ENCODE measurements at places on chromosomes 7 and 10.

GRCh38 chr10:97964748-97965147 is 65.7 kb downstream of the CRTAC1 start:
- DNase-seq = no peak

GRCh38 chr10:51759896-51760534 is 60.6 kb upstream of the CSTF2T start:
- DNase-seq = no peak

- no peak for DNase-seq
These were observed 125.5 kb downstream of the CLEC2L start for GRCh38 chr7:139648941-139649425.

- DNase-seq = no peak
These were observed 191.9 kb downstream of the CDK14 start for GRCh38 chr7:90788052-90788451.

GRCh38 chr7:57482-58255 is 134.7 kb upstream of the FAM20C start:
- DNase-seq = no peak

DNA sequence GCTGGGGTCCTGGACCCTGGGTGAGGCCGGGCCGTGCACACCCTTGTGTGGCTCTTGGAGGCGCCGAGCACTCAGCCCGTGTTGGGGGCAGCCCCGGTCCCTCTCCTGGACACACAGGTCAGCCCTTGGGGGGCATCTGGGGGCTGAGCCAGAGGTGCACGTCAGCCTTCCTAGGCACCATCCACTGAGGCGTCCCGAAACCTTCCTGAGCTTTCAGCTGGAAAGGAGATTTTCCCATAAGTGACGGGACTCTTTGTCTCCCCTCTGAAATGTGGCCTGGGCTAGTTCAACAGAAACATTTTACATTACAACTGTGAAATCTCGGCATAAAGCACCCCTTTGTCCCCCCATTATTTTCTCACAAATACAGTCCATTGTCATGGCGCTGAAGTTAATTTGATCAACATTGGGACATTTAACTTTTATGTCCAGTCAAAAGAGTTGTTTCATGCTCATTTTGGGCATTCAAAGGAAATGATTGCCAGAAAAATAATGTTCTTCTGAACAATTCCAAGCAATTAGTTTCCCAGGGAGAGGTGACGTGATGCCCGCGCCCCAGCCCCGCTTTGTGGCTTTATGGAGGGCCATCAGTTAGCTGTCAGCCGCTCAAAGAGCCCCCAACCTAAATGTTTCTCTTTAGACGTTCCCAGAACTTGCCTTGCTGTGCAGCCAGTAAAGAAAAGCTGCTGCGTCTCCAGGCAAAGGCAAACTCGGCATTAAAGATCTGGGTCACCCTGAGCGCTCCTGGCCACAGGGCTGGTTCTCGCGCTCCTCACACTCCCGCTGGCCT is 70.8 kb downstream of the NKX6-2 start:
- DNase-seq = no peak

DNA sequence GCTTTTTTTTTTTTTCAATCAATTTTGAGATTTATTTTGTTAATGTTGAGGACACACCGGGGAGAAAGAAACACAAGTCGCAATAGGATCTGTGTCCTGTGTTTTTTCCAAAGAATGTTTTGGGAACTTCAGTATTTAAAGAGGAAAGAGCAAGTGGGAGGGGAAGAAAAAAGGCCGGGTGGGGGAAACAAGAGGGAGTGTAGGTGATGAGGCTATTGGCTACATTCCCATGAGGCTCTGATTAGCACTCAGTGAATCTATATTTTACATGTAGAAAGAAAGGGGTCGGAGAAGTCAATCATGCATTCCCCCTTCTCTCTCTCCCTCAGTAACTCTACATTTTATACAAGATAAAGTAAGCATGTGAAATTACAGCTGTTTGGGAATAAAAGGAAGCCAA is 4.1 kb downstream of the ZNF680 start:
- no peak for DNase-seq

GRCh38 chr7:33832271-33832721 is 73.0 kb upstream of the BMPER start:
- no peak for DNase-seq

- DNase-seq = no peak
These were observed 181.6 kb upstream of the NEBL start for GRCh38 chr10:21078410-21079329.

DNA sequence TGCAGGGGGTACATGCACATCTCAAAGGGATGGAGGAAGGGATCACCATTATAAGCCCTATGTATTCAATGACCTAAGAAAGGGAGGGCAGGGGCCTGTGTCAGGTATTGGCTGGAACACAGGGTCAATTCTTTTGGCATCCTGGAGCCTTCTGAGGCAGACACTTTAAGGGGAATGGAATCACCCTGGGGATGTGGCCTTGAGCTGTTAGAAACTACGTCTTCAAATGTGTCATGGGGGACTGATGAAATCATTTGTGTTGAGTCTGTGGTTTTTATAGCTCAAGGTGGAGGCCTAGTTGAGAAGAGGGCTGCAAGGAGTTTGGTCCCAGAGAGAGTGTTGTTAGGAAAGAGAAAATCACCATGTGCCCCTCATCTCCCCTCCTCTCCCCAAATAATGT is 206.1 kb upstream of the CELF2 start:
- no peak for DNase-seq

DNA sequence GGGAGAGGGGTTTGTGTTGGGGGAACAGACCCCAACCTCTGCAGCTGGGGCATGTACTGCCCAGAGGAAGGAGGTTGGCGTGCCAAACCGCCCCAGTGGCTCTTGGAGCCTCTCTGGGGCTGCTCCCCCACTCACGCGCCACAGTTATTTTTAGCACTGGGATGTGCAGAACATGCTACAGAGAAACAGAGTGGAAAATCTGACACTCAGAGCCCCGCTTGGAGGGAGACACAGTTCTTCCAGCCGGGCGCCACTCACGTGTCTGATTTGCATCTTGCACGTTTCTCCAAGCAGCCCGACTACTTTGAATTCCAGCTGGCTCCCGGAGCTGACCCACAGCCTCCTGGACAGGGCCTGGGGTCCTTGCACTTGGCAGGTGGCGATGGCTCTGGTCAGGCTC is 182.0 kb downstream of the RPS24 start:
- DNase-seq = no peak

- no peak for DNase-seq
These were observed 1.0 kb upstream of the ITGA8 start for GRCh38 chr10:15720635-15721287.

DNA sequence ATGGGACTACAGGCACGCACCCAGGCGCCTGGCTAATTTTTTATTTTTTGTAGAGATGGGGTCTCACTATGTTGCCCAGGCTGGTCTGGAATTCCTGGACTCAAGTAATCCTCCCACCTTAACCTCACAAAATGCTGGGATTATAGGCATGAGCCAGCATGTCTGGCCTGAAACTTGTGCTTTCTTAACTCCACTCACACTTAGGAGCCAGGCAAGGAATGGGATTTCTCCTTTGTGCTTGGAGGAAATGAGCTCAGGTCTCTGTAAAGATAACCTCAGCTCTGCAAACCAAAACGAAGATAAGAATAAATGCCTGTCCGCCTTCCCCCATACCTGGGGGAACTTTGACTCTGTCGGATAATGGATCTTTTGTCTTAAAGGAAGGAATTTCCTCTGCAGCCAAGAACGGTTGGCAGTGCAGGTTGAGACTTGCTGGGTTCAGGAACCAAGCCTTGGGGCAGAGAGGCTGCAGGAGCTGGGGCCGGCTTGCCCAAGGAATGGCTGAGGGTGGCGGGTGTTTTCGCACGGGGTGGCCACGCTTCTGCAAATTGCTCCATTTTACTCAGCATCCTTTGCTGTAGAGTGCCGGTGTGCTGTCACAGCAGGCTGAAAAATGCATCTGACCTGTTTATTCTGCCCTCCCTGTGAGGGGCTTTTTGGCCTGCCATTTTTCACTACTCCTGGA is 174.2 kb downstream of the KIAA1217 start:
- DNase-seq = no peak

DNA sequence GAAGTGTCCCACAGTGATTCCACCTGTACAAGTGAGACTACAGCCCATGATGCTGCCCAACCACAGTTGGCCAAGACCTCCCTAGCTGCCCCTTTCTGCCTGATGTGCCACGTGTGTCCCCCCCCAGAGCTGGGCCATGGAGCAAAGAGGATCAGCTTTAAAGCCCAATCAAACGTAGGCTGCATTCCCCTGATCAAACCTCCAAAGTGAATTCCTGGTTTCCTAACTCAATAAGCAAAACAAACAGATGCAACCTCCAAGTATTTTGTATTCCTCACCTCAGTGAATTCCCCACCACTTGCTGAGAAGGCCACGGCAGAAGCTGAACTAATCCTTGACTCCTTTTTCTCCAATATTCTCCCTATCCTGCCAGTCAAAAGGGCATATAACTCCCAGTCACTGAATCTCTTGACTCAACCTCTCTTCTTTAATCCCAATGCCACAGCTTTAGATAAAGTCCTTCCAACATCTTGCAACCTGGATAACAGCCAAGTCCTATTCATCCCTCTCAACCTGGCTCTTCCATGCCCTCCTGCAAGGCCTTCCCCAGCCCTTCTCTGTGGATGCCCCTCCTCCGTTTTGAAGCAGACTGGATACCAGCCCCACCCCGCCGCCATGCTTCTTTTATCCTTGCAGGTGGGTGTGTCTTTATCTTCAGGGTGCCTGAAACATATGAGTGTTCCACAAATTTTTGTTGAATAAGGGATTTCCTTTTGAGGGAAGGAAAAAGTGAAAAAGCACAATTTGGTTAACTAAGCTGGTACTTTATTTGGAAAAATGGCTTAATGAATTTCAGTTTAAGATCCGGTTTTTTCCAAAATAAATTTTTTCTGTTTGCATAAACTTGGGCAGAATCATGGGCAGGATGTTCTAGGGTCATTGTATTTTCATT is 285.2 kb upstream of the MKLN1 start:
- DNase-seq = no peak

DNA sequence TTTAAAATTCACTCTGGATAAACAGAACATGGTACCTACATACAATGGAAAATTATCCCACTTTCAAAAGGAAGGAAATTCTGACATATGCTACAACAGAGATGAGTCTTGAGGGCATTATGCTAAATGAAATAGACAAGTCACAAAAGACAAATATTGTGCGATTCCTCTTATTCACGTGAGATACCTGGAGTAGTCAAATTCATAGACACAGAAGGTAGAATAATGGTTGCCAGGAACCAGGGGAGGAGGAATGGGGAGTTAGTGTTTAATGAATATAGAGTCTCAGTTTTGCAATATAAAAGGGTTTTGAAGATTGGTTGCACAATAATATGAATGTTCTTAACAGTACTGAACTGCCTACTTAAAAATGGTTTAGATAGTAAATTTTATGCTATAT is 69.8 kb upstream of the WAC start:
- no peak for DNase-seq

- no peak for DNase-seq
These were observed 3.2 kb downstream of the CYP26A1 start for GRCh38 chr10:93076871-93077270.

GRCh38 chr7:70764701-70765208 is 367.2 kb upstream of the GALNT17 start:
- DNase-seq = no peak

GRCh38 chr7:75913437-75913836 is 1.5 kb upstream of the POR start:
- no peak for DNase-seq

DNA sequence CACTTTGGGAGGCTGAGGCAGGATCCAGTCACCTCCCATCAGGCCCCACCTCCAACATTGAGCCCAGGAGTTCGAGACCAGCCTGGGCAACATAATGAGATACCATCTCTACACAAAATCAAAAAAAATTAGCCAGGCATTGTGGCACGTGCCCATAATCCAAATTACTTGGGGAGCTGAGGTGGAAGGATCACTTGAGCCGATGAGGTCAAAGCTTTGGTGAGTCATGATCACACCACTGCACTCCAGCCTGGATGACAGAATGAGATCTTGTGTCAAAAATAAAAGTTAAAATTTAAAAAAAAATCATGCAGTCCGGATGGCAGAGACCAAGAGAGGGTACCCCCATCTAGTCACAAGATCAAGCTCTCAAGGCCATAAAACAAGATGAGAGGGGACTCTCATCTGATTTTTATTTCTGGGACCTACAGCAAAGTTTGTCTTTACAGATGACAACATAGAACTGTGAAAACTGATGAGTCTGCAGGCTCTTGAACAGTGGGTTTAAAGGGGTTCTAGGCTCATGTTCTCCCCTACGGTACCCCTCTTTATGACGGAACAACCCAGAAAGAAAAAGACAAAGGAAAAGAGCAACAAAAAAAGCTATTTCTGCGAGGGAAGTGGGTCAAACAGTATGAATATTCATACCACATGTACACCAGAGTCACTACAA is 28.9 kb upstream of the CREB3L2 start:
- DNase-seq = no peak

- no peak for DNase-seq
These were observed 41.9 kb downstream of the CALML3 start for GRCh38 chr10:5566614-5567013.

DNA sequence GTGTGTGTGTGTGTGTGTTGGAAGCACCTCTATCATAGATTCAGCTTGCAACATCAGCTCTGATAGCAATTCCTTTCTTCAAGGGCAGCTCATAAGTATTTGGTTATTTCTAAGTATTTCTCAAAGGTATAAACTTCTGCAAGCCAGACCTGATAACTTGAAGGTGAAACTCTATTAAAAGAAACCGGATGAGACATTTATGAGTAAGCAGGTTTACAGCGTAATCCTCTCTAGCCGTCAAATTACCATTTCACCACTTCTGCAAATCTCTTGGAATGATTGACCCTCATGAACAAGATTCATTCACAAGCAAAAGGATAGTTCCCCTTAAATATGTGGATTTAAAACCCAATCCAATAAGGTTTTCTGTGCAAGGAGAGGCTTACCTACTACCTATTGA is 23.1 kb downstream of the PDE1C start:
- no peak for DNase-seq

DNA sequence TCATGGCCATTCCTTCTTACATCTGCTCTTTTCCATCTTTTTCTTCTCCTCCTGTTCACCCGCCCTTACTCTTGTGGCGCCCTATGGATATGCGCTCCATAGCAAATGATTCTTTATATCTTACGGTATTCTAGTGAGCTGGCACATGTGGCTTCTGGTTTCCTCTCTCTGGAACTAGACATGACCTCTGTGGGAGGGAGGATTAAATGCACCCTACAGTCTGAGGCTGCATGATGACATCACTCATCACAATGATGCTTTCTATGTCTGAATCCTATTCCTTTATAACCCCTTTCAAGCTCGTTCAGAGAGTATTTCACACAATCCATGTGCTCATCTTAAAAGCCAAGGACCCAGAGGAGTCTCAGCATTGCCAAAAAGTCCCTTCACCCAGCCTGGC is 153.3 kb downstream of the EGFR start:
- no peak for DNase-seq

- DNase-seq = no peak
These were observed 22.2 kb downstream of the MGAM2 start for GRCh38 chr7:142133731-142134148.

Data from NCI-H187 treated with DMSO at 0.1 percent for 48 hours (cell line).